ENCODE measurements at places on chromosomes 2 and 18. TPM values are rescaled to one million over a fixed set of nuclear protein-coding genes. Genes with fewer than 3 reads are reported as not detected.

DNA sequence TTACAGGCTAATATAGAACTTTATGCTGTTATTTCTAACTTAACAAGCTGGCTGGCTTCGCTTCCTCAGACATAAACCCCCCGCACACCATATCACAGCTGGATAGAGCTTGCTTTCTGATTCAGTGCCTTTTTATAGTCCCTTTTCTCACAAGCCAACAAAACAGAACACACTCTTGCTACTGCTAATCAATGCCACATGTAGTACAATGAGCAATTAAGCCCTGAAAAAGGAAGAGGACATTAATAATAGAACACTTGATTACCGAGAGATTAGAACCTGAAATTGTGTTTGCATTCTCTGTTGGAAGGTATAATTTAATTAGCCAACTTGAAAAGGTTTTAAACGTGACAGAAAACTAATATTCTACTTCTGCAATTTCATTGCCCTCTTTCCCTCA is 267.7 kb upstream of the CYRIA start:
- DNase-seq = no peak
- no peak overlapping the region for H3K27ac ChIP-seq
- no peaks in the 10 kb centered on the region for H3K4me1 ChIP-seq
- peaks cover 2% of the 10 kb centered on the region for H3K27me3 ChIP-seq

The CRYGC gene
- total RNA-seq = not detected

The IL1F10 gene
- total RNA-seq = not detected

The AGXT gene
- not detected for total RNA-seq

The ZNF804A gene
- not detected for total RNA-seq

The UGT1A9 gene
- not detected for total RNA-seq

Data from mammary epithelial cell (primary cell).